Tibial nerve (tissue), 4 donors: ENCODE measurements at places on chromosomes 12 and 14. TPM values are rescaled to one million over a fixed set of nuclear protein-coding genes. Genes with fewer than 3 reads are reported as not detected.

Gene MAPK1IP1L
- total RNA-seq = 52.0 TPM

Gene KRT2
- not detected for total RNA-seq

Gene HSPA2
- 111 TPM for total RNA-seq

Gene DDN
- total RNA-seq = not detected

Gene PTCSC3
- not detected for total RNA-seq

Gene EML5
- 0.59 TPM for total RNA-seq

Gene B4GALNT1
- 16.3 TPM for total RNA-seq

Gene SLC10A1
- total RNA-seq = not detected

Gene MYF6
- total RNA-seq = not detected

Gene CLEC2B
- 15.3 TPM for total RNA-seq

Gene TCL1B
- not detected for total RNA-seq

Gene PAWR
- total RNA-seq = 75.4 TPM

Gene NRL
- total RNA-seq = 5.5 TPM

Gene LRP6
- total RNA-seq = 49.8 TPM

Gene GSC
- 2.1 TPM for total RNA-seq

Gene PRR4
- total RNA-seq = 7.8 TPM

Gene KLHL33
- 2.2 TPM for total RNA-seq

Gene PYGL
- 112 TPM for total RNA-seq

Gene GPR84
- total RNA-seq = not detected

Gene MDM2
- 99.6 TPM for total RNA-seq

Gene PMEL
- 0.87 TPM for total RNA-seq

Gene GTF2H3
- total RNA-seq = 17.7 TPM

Gene ACSM4
- total RNA-seq = not detected

Gene KMT2D
- 67.2 TPM for total RNA-seq
